ENCODE measurements at places on chromosomes 1 and 21.
A peak's percentile ranks its signal among the peaks of the same experiment; 100 is the strongest.

- no peak for DNase-seq
Observed at GRCh38 chr1:68758666-68759209, 261.9 kb upstream of the DEPDC1 start.

GRCh38 chr1:169466259-169467230 lies 19.2 kb downstream of the SLC19A2 start:
- peak; percentile 17 for DNase-seq

GRCh38 chr1:24705260-24706073 lies 39.8 kb upstream of the CLIC4 start:
- DNase-seq, result peak; percentile 32

GRCh38 chr1:198686069-198686728 lies 47.4 kb downstream of the PTPRC start:
- no peak for DNase-seq

- DNase-seq, result no peak
Observed at GRCh38 chr1:13224480-13225060, 1.4 kb downstream of the PRAMEF18 start.

DNA sequence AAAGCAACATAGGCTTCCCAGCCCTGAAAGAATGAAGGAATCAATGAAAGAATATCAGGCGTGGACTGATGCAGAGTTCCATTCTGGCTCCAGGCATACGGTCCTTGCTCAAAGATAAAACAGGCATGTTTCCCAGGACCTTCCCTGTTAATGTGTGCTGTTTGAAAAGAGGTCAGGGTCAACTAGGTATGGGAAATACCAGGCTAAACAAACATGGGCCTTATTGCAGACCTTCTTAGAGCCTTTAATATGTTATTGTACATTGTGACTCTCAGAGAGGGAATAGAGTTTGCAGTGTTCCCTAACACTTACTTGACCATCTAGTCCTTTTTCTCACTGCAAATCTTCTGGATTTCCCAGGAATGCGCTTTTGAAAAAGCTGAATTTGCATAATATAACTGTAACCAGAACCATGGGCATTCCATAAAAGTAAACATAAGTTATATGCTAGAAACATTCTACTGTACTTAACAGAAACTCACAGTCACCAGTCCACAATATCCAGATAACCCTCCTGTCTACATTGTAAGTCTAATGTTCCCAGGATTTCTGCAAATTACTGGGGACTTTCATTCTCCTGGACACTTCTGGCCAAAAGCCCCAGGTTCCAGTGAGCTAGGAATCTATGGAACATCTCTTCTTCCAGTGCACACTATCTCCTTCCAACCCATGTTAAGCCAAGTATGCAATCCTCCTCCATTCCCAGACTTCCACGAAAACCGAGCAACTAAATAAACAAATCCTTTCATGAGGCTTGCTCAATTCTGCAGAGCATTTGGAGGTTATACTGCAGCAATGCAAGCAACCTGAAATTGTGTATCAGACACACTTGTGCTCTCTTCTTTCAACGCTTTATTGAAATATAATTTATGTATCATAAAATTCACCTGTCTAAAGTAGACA lies 486.6 kb downstream of the SETD4 start:
- no peak for DNase-seq

GRCh38 chr1:27868932-27869718 lies 3.2 kb upstream of the THEMIS2 start:
- DNase-seq, result peak; percentile 80

GRCh38 chr1:227994632-227995300 lies 12.0 kb upstream of the WNT3A start:
- DNase-seq, result no peak

- no peak for DNase-seq
Observed at GRCh38 chr1:28296401-28297261, 32.2 kb upstream of the MED18 start.

GRCh38 chr1:207140536-207140935 lies 36.5 kb downstream of the C4BPA start:
- no peak for DNase-seq

- no peak for DNase-seq
Observed at GRCh38 chr1:19006837-19007271, 50.4 kb upstream of the IFFO2 start.

DNA sequence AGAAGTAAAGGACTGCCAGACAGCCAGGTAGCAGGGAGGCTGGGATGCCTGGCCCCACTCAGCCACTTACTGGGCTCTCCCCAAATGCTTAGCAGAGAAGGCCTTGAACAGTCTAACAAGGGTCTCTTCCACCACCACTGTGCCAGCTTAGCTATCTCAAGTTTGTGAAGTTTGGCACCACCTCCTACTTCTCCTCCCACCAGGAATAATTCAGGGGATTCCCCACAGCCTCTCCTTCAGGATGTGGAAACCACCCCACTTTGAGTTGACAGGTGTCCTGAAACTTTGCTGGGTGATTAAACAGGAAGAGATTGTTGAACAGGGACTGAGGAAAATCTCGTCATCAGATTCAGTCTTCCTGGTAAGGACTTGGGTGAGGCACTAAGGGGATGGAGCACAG lies 59.4 kb upstream of the ATP1B1 start:
- DNase-seq, result no peak

DNA sequence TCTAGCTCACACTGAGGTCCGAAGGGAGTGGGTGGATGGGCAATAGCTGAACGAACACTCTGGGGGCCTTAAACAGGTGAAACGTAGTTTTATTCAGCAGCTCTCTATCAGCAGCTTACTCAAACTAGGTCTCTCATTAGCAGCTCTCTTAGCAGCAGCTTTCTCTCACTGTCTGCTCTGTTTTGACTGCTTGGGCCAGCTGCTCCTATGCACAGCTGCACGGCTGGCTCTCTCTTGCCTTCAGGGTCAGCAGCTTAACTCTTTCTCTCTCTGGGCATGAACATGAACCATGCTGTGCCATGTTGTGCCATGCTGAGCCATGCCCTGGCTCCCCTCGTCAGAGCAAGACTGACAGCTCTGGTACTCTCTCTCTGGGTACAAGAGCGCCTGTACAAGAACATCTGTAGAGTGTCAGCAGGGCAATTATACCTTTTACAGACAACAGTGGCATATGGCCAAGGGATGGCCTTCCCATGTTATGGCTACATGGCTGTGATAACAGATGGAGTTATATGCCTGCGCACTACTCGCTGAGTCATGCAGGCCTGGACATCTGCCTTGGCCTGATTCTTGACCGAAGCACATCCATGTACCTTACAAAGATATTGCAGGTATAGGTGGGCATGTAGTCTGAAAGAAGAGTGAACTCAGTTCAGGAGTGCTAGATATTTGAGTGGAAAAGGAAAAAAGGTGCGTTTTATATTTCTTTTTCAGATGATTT lies 152.4 kb downstream of the LEPR start:
- DNase-seq, result no peak

GRCh38 chr1:11730429-11730891 lies 5.5 kb upstream of the AGTRAP start:
- DNase-seq, result peak; percentile 84

DNA sequence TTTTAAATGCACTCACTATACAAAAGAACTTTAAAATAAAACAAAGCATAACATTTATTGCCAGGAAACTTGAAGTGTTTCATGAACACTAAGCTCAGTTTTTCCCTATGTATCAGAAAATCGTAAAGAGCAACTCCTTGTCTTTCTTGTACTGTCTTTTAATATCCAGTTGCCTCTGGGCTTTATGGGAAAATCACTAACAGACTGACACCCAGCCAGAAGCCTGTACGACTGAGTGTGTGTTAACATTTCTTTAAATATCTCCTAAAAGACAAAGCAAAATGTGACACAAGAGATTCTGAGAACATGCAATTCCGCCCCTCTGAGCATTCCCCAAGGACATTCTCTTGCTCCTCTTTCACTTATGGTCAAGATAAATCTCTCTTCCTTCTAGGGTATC lies 347.5 kb upstream of the DPYD start:
- DNase-seq, result no peak

- DNase-seq, result no peak
Observed at GRCh38 chr1:190444464-190444863, 33.2 kb downstream of the BRINP3 start.

- DNase-seq, result no peak
Observed at GRCh38 chr21:42751866-42752265, 98.4 kb downstream of the PDE9A start.

GRCh38 chr1:162918151-162918754 lies 57.3 kb upstream of the CCDC190 start:
- no peak for DNase-seq

DNA sequence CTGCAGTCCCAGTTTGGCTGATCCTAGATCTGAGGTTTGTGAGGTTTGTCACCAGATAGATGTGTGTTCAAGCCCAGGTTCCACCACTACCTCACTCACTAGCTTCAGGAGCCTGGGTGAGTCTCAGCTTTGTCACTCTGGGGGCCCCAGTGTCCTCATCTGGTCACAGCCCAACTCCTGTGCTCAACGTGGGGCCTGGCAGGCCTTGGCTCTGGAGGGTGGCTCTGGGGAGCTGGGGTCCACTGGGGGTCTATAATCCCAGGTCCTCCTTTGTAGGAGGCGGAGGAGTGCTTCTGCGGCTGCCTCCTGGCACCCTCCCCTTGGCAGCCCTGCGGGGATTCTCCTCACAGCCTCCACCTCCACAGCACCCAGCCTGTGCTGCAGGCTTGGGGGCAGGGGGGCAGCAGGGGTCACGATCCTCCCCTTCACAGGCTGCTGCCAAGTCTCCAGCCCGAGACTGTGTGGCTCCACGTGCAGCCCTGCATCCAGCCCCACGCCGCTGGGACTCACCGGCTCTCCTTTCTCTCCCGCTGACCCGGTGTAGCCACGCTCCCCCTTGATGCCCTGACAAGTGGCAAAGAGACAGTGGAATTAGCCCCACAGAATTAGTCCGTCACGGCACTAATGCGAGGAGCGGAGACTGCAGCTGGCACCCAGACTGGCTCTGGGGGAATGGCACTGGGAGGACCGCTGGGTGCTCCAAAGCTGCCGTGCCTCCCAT lies 22.5 kb upstream of the PEF1 start:
- DNase-seq, result no peak

- DNase-seq, result no peak
Observed at GRCh38 chr1:209048941-209049669, 534.4 kb upstream of the CAMK1G start.

DNA sequence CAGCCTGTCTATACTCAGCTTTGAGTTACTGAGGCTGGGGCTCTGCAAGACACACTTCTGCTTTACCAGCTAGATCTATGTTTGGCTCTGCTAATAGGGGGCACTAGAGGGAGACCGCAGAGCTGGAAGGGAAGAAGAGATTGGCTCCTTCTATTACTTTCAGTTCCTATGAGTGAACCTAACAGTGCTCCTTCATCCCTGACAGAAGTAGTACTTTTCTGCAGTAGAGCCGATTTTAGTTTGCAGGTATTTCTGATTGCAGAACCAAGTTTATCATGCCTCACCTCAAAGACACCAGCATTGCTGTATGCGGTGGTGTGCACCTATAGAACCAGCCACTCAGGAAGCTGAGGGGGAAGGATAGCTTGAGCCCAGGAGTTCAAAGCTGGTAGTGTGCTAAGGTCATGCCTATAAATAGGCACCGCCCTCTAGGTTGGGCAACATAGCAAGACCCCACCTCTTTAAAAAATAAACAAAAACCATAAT lies 5.7 kb upstream of the ZDHHC18 start:
- DNase-seq, result peak; percentile 67

- no peak for DNase-seq
Observed at GRCh38 chr1:224116131-224116530, 2.2 kb downstream of the FBXO28 start.

- no peak for DNase-seq
Observed at GRCh38 chr1:119026956-119027355, 38.8 kb upstream of the TBX15 start.

- no peak for DNase-seq
Observed at GRCh38 chr1:178051071-178051470, 42.8 kb upstream of the RASAL2 start.

DNA sequence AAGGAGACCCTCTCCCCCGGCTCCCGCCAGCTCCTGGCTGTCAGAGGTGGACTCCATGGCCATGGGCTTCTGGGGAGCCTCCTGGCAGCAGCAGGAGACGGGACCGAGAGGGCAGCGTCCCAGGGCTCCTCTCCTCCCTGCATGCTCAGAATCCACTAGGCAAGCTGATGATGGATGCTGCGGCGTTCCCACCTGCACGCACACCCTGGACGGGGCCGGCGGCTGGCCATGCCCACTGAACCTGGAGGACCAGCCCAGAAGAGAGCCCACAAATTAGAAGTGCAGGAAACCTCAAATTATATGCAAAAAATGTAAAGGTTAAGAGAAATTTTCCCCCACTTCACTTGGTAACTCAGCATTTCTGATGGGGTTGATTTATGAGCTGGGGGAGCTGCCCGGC lies 77.3 kb upstream of the ARHGEF16 start:
- no peak for DNase-seq

DNA sequence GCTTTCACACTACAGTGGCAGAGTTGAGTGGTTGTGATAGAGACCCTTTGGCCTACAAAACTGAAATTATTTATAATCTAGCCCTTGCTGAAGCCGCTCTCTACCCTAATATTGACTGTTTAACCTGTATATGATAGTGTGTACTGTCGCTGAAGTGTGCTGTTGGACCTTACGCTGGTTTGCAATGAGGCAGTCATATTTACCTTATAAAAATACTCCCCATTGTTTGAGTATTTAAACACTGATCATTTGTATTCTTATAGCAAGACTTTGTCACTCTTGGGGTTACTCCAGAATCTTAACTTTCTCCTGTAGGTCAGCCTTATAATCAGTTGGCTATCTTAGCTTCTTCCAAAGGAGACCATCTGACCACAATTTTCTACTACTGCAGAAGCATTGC lies 56.3 kb downstream of the SMG7 start:
- no peak for DNase-seq

GRCh38 chr1:155966750-155967149 lies 11.6 kb downstream of the ARHGEF2 start:
- DNase-seq, result no peak

GRCh38 chr1:43832255-43832654 lies 101.3 kb upstream of the ARTN start:
- no peak for DNase-seq

DNA sequence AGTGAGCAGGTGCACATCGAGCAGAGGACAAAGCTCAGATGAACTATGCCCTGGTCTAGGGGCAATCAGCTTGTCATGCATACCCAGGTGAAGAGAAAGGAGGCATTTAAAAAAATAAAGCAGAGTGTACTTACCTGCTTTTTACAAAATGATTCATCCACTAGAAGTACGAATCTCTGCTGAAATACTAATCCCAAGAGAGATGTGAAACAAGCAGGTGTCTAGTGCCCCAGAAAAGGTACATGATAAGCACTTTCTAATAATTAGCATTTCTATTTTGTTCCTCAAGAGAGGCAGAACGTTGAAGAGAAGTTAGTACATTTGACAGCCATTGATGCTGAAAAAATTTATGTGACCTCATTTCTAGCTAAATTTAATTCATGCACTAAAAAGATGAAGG lies 31.1 kb downstream of the CHODL start:
- no peak for DNase-seq

- DNase-seq, result peak; percentile 46
Observed at GRCh38 chr1:172724765-172725613, 66.1 kb downstream of the FASLG start.

GRCh38 chr1:179055937-179056336 lies 25.9 kb upstream of the TOR3A start:
- no peak for DNase-seq

DNA sequence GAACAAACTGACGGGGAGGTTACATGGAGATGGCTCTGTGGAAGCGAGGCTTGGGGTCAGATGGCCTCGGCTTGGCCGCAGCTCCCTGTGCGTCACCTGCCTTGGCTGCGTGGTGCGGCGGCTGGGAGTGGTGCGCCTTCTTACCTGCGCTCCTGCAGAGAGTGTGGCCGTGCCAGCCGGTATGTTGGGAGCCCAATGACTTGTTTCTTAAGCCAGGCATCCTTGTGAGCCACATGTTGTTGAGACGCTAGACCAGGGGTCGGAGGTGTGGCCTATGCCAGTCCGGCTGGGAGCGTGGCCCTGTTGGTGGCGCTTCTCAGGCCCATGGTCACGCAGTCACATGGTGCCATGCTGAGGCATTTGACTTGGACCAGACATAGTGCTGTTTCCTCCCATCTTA lies 10.5 kb downstream of the SLX9 start:
- no peak for DNase-seq
